ENCODE measurements at places on chromosomes 1 and 21.

- DNase-seq: no peak
These were observed 478 bp downstream of the C2CD2 start for GRCh38 chr21:41953249-41953830.

GRCh38 chr1:219883400-219884332, 44.7 kb downstream of the SLC30A10 start:
- DNase-seq: no peak

- DNase-seq: no peak
These were observed 251.1 kb upstream of the ADGRL2 start for GRCh38 chr1:81549588-81550127.

DNA sequence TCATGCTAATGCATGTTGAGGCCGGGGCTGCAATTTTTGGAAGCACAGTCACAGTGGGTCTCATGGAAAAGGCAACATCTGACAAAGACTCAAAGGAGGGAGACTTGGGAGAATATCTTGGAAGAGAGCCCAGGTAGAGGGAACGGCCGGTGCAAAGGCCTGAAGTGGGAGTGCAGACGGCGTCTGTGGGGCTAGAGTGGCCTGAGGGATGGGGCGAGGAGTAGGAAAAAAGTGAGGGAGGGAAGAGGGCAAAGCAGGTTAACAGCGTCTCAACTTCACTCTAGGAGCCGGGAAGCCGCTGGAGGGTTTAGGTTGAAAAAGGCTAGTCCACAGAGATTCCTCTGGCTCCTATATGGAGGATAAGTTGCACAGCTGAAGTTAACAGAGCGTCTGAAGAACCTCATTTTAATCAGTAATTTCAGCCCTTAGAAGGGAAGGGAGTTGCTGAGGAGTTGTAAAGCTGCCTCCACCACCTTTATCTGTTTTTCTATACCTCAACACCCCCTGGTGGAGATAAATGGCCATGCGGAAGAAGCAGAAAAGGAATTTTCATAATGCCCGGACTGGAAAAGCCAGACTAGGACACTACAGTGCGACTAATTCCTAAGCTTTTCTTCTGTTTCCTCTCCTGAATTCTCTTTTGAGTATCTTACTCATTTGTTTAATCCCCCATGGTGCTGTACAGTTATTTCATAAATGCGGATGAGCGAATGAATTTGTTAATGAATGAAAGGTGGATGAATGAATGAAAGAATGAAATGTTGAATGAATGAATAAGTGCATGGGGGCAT, 78.7 kb upstream of the ZNF281 start:
- DNase-seq: peak; percentile 53

DNA sequence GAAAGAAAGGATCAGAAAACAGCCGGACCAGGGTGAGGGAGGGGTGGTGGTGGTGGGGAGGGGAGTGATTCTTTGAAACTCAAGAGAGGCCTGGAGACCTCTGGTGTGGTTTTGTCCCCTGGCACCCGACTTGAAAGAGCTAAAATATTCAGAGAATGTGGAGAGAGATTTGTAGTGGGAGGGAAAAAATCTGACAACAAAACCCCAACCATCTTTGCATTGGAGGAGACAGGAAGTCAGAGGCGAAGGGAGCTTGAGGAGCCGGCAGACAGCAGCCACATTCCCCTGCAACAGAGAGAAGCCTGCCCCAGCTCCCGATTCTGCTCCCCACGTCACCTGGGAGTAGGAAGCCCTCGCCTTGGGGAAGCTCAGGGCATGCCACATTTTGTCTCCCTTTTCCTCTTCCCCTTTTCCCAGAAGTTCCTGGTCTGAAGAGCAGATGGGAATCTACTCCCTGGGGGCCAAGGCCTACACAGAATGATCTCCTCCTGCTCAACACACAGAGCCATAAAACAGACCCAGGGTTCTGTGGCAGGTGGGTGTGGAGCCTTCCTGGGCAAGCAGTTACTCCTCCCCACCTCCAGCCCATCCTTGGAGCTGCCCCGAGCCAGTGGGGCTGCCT, 84.9 kb downstream of the ITPKB start:
- no peak for DNase-seq

DNA sequence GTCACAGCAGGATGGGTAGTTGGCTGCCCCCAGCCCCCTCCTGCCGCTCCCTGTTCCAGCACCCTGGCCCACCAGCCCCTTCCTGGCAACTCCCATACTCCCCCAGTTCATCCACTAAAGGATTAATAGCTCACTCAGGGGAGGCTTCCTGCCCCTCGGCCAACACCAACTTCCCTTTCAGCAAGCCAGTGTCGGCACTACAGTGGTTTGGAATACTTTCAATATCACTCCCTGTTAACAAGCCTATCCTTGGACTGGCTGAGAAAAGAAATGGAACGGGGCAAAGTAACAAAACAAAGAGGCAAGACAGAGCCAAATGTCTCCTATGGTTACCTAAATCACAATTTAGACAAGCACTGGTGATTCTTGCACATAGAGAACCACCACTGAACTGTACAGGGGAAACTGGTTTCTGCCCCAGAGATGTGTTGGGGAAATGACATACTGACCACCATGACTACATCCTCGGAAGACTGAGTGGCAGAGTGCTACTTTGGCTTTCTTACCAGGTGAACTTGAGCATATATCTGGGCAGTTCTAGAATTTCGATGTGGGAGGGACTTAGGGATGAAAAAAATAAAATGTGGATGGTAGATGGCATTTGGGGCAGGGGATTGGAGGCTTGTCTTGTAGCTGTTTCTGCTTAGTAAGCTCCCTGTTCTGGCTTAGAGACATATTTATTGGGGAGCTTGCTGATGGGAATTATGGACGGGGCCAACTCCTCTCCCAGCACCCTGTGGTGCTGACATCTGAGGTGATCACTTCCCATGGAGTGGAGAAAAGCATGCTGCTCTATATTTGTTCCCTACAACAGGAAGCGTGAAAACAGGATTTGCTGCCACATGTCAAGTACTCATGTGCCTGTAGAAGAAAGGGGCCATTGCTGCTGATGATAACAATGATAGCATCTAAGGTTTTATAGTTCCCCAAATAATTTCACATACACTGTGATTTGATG, 7.1 kb upstream of the CAPN2 start:
- DNase-seq: no peak

GRCh38 chr1:160746836-160747500, 7.9 kb downstream of the SLAMF7 start:
- DNase-seq: no peak

DNA sequence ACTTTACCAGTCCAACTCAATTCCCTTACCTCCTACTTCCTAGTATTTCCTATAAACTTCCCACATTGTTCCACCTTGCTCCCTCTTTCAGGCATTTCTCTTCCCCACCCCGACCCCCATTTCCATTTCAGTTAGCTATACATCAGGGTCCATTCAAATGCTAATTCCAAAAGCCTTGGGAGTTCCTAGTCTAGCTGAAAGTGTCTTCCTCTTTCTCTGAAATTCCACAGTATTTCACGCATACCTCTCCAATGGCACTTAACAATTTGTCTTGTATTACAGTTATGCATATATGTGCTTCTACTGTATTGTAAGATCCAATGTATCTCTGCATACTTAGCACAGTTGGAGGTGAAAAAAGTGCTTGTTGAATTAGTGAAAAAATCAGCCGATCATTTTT, 94.9 kb downstream of the ZNF644 start:
- DNase-seq: no peak

- DNase-seq: no peak
These were observed 357.7 kb downstream of the PRDM2 start for GRCh38 chr1:14057640-14058039.

GRCh38 chr1:183319606-183320005, 98.6 kb downstream of the NMNAT2 start:
- DNase-seq: no peak

DNA sequence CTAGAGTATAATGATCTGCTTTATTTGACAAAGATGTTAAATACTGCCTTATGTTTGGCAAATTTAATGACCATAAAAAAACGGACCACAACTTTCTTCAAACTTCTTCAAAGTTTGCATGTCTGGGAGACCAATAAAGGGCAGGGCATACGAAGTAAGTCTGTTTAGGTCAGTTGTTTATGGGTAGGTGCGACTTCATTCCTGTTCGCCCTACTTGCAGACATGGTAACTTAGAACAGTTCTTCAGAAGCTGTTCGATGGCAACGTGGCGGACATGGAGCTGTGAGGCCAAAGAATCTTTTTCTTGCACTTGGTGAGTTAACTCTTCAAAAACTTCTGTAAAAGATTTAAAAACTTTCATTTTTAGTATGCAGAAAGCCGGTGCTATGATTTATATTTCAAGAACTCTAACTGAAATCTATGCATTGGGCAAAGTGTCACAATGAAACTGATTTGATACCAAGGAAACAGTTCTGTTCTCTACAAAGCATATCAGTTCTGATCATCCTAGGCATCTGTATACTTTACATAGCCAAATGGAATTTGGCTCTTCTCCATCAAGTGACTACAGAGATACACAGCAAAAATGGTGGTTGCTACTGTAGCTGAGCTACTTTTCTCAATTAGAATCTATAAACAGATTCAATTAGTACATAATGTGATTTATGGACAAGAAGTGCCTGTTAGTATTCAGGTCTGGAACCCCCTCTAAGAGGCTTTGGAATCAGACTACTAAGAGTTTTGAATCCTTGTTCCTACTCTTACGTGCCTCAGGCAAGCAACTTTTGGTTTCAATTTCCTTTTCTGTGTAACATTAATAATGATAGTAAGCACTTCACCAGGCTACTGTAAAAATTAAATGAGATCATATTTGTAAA, 25.7 kb downstream of the C21orf91 start:
- DNase-seq: peak; percentile 60

GRCh38 chr1:29437946-29438345, 201.6 kb downstream of the PTPRU start:
- DNase-seq: no peak
